Suppressor macrophage (primary cell): ENCODE measurements at places on chromosomes 2 and 18.

DNA sequence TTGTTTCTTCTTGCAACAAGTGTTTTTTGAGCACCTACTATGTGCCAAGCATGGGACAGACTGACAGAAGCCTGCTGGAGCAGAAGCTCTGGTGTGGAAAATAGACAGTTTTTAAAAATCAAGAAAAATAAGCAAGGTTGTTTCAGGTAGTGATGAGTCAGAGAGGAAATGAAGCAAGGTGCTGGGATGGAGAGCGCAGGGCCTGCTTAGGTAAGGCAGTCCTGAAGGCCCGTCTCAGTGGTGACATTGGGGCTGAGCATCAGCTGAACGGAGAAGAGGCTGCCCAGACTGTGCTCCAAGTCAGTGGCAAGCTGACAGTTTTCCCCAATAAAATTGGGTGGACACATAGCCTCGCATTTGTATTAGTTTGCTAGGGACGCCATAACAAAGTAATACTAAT is 263.6 kb downstream of the SS18 start:
- DNase-seq, result no peak

GRCh38 chr18:1849386-1849785 is 721.9 kb downstream of the METTL4 start:
- no peak for DNase-seq

GRCh38 chr2:38742797-38743559 is 8.2 kb downstream of the SRSF7 start:
- DNase-seq, result no peak

- DNase-seq, result no peak
Observed at GRCh38 chr18:26495287-26495686, 53.1 kb downstream of the KCTD1 start.

- peak; percentile 82 for DNase-seq
Observed at GRCh38 chr2:38619458-38620164, 16.9 kb upstream of the HNRNPLL start.

- DNase-seq, result no peak
Observed at GRCh38 chr2:4420032-4420431, 716.7 kb downstream of the DCDC2C start.

GRCh38 chr18:78123926-78124797 is 855.5 kb upstream of the SALL3 start:
- no peak for DNase-seq

- no peak for DNase-seq
Observed at GRCh38 chr2:143440411-143441012, 311.3 kb downstream of the ARHGAP15 start.

DNA sequence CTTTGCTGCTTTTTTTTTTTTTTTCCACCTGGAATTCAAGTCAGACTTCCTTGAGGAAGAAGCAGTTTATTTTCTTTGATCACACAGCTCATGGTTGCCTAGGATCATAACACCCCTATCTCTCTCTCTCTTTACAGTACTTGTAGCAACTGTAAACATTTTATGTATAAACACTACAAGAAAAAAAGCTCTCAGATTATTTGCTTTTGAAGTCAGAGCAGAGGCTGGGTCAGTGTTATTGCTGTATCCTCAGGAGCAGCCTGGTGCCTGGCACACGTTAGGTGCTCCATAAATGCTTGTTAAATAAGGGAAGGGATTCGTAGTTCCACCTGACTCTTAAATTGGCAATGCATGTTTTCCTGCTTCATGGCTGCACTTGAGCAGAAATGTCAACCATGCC is 221.2 kb downstream of the TGIF1 start:
- no peak for DNase-seq

GRCh38 chr2:113891265-113891959 is 1.5 kb downstream of the ACTR3 start:
- DNase-seq, result no peak

- no peak for DNase-seq
Observed at GRCh38 chr2:22521620-22522019, 863.4 kb upstream of the KLHL29 start.

DNA sequence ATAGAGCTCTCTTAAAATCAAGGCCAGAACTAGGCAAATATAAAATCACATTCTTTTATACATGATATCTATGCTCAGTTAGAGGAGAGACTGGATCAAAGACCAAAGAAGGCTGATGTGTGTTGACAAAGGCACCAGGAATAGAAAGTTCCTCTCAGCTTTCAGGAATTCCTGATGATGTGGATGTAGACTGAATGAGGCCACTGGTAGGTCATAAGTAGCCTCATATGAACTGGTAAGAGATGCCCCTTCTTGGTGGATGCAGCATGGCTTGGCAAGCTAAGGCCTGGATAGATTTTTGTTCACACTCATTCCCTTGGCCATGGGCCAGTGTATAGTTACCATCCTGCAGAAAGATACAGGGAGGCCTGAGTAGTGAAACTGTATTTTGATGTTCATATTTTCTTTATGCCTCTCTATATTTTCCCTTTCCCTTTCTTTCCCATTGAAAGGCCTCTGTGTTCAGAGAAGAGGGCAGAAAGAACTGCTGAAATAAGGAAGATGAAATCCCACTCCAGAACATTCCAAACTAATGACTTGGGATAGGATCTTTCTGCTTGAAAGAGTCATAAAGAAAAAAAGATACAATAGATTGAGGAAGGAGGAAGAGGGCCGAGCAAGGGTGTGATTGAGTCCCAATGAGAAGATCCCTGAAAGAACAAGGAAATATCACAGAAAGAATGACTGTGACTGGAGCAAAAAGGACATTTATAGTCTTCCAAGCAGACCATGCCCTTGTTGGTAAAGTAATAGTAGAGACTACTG is 2182.7 kb upstream of the PIK3C3 start:
- no peak for DNase-seq

- DNase-seq, result no peak
Observed at GRCh38 chr2:156800781-156801361, 364.7 kb downstream of the GPD2 start.

DNA sequence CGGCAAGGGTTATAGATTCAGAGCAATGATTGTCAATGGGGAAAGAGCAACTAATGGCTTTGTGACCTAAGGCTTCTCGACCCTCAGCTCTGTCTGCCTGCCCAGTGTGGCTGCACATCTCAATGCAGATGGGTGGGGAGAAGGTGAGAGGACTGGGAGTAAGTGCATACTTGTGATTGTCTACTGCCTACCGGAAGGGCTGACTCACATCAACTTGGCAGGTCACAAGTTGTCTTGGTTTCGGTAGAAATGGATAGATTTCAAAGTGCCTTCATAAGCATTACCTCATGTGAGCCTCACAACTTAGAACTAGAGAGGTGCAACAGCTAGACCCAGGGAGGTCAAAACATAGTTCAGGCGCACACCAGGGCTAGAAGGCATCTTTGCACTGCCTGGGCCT is 29.4 kb downstream of the STAT1 start:
- no peak for DNase-seq

- no peak for DNase-seq
Observed at GRCh38 chr2:203286532-203286931, 41.7 kb upstream of the ABI2 start.

- DNase-seq, result no peak
Observed at GRCh38 chr2:71462056-71462605, 8.8 kb downstream of the DYSF start.

- no peak for DNase-seq
Observed at GRCh38 chr2:535222-535621, 142.0 kb downstream of the TMEM18 start.

- no peak for DNase-seq
Observed at GRCh38 chr2:41119489-41119888, 667.6 kb upstream of the SLC8A1 start.

- DNase-seq, result no peak
Observed at GRCh38 chr2:120678251-120678650, 57.4 kb upstream of the GLI2 start.

DNA sequence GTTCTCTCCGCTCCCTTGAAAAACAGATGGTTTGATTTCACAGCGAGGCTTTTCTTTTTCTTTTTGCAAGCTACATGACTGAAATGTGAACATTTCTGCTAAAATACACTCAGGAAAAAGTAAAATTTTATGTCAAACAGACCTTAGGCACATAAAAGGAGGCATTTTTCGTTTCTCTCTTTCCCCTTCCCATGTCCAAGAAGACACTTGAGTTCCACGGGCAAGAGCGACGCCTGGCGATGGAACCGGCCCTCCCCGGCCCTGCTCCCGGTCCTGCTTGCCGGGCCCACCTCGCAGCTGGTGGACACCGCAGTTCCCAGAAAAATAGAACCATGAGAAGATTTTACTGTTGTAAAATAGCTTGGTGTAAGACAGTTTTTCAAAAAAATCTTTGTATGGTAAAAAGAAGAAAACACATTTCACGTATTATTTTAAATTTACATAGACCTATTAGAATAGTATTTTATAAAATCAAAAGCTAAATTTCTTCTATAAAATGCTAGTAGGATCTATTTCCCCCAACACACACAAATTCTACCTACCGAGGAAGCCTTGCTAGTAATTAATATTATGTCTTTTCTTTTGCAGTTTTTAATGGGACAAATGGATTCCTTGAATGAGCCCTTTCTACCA is 2.3 kb upstream of the ALKAL2 start:
- peak; percentile 58 for DNase-seq
